ENCODE measurements at places on chromosomes 11 and 22. TPM values are rescaled to one million over a fixed set of nuclear protein-coding genes. Genes with fewer than 3 reads are reported as not detected.

- no peak for DNase-seq
Observed at GRCh38 chr22:37739611-37740049, 42.8 kb downstream of the TRIOBP start.

Gene BTG4
- polyA plus RNA-seq = not detected

DNA sequence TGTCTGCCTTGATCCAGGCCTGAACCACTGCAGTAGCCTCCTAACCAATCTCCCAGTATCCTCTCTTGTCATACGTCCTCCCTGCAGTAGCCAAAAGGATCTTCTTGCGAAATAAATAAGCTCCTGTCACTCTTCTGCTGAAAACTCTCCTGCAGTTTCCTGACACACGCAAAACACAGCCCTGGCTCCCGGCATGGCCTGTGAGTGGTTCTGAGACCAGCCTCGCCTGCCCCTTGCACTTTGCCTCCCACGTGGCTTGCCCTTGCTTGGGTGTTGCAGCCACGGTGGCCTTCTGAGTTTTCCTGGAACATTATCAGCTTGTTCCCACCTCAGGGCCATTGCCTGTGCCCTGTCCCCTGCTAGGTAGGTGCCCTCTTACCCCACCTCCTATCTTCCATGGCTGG lies 7.2 kb downstream of the ZC3H7B start:
- no peak for DNase-seq

DNA sequence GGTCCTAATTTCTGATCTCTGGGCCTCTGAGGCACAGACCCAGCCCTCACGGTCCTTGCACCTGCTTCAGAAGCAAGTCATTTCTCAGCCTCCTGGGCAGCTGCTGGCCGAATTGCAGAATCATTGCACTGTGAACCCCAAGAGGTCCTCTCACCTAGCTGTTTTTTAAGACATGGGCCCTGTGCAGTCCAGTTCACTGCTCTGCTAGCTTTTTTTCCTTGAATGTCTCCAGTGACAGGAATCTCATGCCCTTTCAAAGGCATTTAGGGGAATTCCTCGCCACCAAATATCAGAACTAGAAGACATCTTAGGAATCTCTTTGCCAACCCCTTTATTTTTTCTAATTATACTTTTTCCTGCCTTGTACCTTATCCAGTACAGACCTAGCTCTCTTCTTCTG lies 35.6 kb upstream of the TP53I11 start:
- no peak for DNase-seq

- DNase-seq = no peak
Observed at GRCh38 chr22:44160421-44160820, 20.3 kb upstream of the PARVG start.

GRCh38 chr11:64453466-64453865 lies 94.5 kb downstream of the RPS6KA4 start:
- DNase-seq = no peak

DNA sequence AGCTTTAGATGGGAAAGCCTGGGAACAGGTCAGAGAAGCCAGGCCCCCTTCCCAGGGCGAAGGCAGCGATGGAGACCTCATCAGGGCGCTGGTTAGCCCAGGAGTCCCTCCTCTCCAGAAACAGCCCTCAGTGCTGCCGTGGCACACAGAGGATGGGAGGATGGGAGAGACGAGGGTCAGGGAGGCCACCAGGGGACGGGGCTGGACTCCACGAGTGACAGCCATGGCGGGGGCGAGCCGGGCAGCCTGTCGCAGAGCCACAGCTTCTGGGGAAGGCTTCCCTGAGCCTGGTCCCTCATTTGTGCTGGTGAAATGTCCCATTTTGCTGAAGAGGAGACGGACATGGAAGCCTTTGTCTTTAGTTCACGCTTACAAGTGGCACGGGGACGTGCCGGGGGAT lies 1390.5 kb downstream of the TBC1D22A start:
- no peak for DNase-seq

DNA sequence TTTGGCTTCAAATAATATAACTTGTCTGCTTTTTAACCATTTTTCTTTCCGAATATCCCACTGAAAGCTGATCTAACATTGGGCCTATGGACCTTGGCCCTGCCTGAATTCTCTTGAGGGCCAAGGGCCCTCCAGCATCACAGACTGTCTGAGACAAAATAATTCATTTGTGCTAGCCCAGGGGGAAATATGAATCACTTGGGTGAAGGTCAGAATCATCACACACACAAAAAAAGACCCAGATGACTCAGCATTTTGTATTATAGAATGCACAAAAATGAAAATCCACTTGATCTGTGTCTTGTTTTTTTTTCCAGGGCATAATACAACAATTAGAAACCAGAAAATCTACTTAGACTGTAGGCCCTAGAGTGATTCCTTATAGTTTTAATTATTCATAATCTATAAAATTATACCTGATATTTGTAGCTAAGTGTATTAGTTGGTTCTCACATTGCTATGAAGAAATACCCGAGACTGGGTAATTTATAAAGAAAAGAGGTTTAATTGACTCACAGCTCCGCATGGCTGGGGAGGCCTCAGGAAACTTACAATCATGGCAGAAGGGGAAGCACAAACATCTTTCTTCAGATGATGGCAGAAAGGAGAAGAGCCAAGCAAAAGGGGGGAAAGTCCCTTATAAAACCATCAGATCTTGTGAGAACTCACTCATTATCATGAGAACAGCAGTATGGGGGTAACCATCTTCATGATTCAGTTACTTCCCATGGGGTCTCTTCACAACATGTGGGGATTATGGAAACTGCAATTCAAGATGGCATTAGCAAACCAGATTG lies 15.6 kb upstream of the RDX start:
- DNase-seq = no peak

DNA sequence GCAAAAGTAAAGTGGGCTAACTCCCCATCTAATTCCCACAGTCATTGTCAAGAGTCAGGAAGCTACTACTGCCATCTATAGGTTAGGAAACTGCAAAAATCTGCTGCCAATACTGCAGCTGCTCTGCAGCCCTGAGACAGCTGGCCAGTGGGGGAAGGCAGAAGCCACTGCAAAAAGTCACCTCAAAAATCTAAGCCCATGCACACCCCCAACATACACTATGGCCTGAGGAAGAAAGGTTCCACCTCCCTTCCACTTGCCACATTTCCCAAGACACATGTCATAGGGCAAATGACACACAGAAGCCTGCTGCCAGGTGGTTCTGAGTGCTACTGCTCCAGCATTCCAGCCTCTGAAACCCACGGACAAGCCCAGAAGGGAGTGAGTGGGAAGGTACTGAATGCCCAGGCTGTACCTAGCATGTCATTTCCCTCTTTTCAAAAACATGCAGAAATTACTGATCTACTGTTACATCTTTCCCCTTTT lies 36.9 kb downstream of the DGCR2 start:
- DNase-seq = no peak
